ENCODE measurements at places on chromosomes 16 and 17.

- DNase-seq, result no peak
Measured at GRCh38 chr17:1005361-1005946, 8.5 kb downstream of the TIMM22 start.

GRCh38 chr16:24282141-24282540 lies 26.0 kb downstream of the CACNG3 start:
- no peak for DNase-seq

GRCh38 chr17:57567251-57567650 lies 177.8 kb downstream of the CCDC182 start:
- no peak for DNase-seq

DNA sequence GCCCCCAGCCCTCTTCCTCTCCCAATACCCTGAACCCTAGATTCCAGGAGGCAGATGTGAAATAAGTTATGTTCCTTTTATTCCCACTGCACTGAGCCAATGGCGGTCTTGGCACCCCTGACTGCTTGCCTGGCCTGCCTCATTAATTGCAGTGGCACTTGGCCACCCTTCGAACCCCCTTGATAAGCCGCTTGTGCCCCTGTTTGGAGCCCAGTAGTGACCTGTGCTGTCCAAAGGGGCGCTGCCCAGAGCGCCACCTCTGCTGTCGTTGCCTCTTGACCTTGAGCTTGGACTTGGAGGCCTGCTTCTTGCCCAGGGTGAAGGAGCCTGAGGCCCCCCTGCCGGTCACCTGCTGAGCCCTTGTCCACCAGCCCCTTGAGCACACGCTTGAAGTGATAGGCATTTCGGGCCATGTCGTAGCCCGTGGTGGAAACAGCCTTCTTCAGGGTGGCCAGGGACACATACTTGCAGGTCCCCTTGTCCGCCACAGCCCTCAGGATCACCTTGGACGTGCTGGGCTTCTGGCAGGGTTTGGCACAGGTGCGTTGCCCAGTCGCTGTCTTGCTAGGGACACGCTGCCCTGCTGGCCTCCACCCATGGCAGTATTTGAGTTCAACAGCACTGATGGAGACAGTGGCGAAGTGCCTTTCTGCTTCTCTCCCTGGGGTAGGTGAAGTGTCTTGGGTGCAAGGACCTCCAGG lies 5.7 kb downstream of the SGCA start:
- no peak for DNase-seq

- no peak for DNase-seq
Measured at GRCh38 chr17:55859301-55859795, 108.5 kb downstream of the PCTP start.

DNA sequence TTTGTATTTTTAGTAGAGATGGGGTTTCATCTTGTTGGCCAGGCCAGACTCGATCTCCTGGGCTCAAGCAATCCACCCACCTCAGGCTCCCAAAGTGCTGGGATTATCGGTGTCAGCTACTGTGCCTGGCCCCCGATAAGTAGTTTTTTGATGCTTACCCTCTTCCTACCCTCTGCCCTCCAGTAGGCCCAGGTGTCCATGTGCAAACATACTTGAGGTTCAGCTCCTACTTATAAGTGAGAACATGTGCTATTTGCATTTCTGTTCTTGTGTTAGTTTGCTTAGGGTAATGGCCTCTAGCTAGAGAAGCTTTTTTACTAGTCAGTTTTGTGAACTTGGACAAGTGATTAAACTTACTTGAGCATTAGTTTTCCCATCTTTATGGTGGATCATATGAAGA lies 136.8 kb downstream of the HS3ST4 start:
- DNase-seq, result no peak

GRCh38 chr17:39400547-39401411 lies 647 bp downstream of the FBXL20 start:
- peak; percentile 14 for DNase-seq

DNA sequence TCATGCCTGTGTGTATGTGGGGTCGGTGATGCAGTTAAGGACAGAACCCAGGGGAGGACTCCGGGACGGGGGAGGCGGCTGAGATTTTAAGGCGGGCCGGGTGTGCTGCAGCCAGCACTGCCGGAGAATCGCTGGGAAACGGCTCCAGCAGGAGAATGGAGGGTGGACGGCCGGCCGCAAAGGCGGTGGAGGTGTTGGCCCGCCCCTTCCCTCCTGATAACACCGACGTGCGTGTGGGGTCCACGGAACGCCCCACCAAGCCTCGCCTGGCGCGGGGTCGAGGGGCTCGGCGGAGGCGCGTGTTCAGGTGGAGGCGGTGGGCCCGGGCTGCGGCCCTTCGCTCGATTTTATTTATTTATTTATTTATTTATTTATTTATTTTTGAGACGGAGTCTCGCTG lies 633 bp downstream of the ZNF843 start:
- DNase-seq, result no peak

GRCh38 chr16:89956505-89957215 lies 8.1 kb downstream of the DEF8 start:
- DNase-seq, result no peak

DNA sequence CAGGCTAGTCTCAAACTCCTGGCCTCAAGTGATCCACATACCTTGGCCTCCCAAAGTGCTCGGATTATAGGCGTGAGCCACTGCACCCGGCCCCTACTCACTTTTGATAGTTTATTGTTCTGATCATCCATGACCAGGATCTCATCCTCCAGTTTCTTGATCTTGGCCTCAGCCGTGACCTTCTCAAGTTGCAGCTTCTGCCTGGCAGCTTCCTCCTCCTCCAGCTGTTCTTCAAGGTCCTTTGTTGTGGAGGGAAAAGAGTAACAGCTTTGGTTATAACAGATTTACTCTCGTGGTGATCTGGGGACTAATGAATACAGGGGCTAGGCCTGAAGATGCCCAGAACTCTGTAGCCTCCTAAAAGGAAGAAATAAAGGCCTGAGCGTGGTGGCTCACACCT lies 89.9 kb downstream of the NDE1 start:
- no peak for DNase-seq

- no peak for DNase-seq
Measured at GRCh38 chr17:58254803-58255202, 16.4 kb downstream of the LPO start.

DNA sequence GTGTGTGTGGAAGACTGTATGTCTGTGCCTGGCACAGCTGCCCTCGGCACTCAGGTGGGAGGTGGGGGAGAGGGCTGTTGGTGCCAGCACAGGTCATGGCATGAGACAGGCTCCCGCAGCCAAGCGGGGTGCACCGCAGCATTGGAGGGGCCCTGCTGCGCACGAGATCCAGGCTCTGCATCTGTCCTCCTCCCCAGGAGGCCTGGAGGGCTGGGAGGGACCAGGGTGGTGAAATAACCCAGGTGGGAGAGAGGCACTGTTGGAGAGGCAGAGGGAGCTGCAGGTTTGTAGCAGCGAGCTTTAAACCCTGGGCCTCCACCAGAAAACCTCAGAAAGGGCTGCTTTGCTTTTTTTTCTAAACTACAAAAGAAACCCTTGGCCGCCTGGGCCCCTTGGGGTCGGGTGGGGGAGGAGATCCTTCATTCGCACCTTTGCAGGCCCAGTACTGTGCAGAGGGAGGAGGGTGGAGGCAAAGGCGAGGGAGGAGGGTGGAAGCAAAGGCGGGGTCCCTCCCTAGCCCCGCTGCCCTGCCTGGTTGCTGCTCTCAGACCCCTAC lies 241.7 kb downstream of the SEC14L1 start:
- peak; percentile 82 for DNase-seq

DNA sequence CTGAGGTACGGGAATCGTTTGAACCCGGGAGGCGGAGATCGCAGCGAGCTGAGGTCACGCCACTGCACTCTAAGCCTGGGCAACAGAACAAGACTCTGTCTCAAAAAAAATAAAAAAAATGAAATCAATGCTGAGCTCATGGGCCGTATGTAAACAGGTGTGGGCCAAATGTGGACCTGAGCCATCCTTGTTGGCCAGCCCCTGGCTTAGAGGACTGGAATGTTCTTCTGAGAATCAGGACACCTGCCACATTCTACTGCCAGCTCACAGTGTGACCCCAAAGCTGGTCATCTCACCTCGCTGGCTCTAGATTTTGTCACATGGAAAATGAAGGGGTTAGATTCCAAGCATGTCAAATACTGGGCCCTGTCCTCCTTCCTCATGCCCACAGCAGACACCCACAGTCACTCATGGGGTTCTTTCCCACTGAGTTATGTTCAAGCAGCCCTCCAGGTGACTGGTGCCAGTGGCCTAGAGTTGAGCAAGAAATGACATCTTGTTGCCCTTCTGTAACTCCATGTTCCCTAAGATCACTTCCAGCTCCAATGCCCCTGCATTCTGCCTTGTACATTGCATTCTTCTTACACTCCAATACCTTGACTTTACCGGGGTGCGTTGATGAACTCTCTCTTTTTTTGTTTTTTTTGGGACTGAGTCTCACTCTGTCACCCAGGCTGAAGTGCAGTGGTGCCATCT lies 110.6 kb downstream of the ABCC1 start:
- no peak for DNase-seq

Data from activated CD4-positive, alpha-beta T cell treated with anti-CD3 and anti-CD28 coated beads, Interleukin-2, amount 10 ng/mL, durations not matched to agents 7 days and 5 days (primary cell).